CD4-positive, alpha-beta T cell treated with Interleukin-21 for 1 hour (primary cell): ENCODE measurements at places on chromosomes 6 and 20.
A peak's percentile ranks its signal among the peaks of the same experiment; 100 is the strongest.

GRCh38 chr20:11311659-11312224 is 606.0 kb upstream of the BTBD3 start:
- DNase-seq = no peak

GRCh38 chr6:40054602-40055001 is 120.3 kb upstream of the MOCS1 start:
- DNase-seq = no peak

GRCh38 chr20:30815577-30816181 is 441.8 kb upstream of the DEFB115 start:
- no peak for DNase-seq

DNA sequence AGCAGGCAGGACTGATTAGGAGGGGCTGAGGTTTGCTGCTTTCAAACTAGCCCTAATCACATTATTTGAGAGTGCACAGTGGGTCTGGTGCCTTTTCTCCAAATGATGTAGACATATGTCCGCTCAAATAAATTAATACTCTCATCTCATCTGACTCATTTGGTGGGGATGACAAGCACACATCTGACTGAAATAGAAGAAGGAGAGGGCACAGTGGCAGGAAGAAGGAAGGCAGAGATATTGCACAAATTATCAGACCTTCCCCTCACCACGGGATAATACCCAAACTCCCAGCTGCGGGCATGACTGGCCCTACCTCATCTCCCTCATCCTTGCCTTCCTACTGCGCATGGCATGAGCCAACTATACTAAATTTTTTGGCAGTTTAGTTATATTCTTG is 33.9 kb upstream of the TNFRSF21 start:
- DNase-seq = no peak

DNA sequence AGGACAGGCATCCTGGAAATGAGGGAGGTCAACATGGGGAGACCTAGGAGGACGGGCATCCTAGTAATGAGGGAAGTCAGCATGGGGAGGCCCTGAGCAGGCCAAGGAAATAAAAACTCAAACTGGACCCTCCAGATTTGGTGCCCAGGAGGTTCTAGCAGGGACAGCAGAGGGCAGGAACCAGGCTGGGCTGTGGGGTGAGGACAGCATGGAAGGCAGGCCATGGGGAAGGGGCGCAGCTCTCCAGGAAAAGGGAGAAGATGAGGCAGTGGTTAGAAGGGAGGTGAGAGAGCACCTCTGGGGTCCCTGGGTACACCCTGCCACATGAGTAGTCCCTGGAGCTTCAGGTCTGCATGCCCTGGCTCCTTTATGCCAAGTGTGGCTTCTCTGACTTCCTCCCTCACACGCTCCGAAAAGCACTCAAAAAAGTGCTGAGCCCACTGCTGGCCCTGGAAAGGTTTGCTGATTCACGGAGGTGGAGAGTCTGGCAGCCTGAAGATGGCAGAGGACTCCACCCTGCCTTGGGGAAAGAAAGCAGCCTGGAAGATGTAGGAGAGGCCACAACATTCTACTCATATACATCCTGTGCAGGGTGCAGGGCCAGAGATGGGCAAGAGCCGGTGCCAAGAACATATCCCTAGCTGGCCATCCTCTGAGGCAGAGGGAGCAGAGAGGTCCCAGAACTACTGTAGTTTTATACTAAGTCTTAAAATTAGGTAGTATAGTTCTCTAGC is 154.9 kb downstream of the MRPL14 start:
- no peak for DNase-seq

- peak; percentile 66 for DNase-seq
Observed at GRCh38 chr6:16514249-16514648, 247.0 kb downstream of the ATXN1 start.

DNA sequence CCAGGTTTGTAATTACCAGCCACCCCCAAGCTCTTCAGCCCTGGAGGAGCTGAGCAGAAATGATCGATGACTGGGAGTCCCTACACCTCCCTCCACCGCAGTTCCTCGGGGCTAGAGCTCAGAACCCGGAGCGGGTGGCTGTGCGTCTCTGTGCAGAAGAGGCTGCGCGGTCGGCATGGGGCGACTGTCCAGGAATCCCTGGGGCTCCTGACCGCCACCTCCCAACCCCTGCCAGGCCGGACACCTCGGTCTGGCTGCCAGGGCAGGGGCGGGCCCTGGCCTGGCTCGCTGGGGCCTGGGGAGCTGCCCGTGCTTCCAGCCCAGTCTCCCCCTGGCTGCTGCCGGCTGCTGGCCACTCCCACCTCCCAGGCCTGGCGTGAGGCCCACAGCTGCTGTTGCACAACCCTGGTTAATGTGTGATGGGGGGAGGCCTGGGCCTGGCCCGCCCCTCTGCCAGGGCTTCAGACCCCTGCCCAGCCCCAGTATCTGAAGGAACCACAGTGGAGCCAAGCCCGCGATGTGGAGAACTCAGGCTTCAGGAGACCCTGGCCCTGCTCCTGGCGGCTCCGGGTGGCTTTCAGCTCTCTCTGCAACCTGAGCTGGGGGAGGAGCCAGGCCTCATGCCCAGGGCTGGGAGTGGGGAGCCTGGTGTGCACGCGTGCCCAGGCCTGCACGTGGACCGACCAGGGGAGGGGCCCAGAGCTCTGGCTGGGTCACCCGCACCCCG is 1.2 kb downstream of the SLC2A4RG start:
- DNase-seq = peak; percentile 45

DNA sequence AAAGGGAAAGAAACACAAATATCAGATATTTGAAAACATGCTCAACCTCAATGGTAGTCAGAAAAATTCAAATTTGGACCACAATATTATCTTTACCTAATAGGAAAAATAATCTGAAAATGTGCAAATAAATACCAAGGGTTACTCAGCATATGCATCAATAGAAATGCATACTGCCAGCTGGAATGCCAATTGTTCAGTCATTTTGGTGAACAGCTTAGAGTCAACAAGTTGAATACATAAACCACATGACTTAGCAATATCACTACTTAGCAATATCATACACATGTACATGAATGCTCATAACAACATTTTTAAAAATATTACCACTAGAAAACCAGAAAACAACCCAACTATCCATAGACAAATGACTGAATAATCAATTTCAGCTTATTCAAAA is 212.7 kb downstream of the PTPRK start:
- DNase-seq = no peak

GRCh38 chr20:47878601-47879027 is 93.3 kb upstream of the SULF2 start:
- no peak for DNase-seq

GRCh38 chr6:166169549-166170421 is 2.1 kb upstream of the TBXT start:
- DNase-seq = no peak

DNA sequence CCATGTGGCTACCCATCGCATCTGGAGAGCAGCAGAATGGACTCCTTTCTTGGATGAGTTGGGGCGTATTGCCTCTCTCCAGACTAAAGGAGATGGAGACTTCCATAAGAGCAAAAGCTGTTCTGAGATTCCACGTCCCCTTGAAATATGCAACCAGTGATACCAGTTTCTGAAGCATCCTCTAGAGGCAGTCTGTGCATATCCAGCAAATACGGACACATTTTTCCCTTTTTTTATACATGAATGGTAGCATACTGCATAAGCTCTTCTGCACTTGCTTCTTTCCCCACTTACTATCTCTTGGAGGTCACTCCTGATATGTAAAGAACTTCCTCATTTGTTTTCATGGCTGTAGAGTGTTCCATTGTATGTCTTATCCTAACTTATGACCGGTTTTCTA is 34.6 kb downstream of the TAF8 start:
- no peak for DNase-seq

DNA sequence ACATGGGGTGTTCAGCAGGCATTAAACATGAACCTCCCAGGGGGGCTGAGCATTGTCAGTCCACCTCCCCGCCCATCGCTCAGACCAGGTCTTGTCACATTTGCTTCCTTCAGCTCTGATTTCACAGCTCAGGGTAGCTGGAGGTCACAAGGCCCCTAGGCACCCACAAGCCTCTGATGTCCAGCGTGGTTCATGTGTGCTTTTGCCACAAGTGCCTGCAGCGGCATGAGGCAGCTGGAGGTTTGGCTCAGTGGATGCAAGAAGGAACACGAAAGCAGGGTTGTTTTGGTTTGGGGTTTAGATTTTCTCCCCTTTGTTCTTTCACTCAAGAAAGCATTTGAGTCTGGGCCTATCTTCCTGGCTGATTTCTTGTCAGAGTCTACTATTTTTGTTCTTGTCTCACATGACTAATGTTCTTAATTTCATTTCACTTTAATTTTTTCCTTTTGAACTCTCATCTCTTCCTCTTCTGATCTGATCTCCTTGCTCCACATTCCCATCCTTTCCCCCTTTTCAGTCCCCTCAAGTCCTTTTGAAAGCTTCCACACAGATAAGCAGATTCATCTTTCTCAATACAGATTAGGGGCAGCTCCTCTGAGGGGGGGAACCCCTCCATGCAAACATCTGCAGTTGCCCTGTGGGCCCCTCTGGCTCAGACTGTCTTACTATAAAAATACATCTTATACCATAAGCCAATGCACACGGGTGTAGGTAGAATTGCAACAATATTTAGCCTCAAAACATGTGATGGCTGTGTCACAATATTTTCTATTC is 68.1 kb upstream of the CEP85L start:
- DNase-seq = peak; percentile 32

DNA sequence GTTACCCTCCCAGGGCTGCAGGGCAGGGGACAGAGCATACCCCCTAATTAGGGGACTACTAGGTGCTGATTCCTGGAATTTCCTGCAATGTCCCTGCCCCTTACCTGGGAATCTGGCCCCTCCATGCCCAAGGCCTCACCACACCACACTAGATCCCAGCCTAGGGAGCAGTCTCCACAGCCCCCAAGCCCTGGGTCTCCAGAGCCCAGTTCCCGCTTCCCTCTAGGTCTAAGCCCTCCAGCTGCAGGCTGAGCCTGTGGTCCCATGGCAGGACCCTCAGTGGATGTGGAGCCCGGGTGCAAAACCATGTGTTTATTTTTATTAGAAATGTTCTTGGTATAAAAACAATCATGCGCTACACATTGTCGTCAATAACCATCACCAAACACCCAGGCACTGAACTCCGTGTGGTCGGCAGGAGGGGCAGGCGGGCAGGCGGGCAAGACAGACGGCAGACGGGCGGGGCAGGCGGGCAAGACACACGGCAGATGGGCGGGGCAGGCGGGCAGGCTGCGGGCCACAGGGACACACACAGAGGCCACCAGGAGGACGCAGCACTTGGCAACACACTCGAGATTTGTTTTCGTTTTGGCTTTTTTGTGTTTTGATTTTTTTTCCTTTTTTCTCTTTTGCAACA is 124.2 kb downstream of the GRM4 start:
- no peak for DNase-seq

DNA sequence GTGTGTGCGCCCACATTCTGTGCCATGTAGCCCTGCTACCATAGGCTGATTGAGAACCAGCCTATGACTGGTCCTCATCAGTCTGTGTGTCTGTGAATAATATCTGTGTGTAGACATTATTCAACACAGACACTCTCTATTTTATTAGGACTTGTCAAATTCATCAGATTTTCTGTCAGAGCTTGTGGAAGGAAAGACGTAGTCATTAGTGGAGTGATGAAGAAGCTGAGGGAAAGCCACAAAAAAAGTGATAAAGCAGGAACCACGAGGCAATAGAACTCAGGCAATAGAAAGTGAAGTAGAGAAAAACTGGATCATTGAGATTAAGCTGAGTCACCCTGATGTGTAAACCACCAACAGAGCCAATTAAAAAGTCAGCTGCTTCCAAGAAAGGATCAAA is 122.2 kb upstream of the MARCKS start:
- DNase-seq = no peak

DNA sequence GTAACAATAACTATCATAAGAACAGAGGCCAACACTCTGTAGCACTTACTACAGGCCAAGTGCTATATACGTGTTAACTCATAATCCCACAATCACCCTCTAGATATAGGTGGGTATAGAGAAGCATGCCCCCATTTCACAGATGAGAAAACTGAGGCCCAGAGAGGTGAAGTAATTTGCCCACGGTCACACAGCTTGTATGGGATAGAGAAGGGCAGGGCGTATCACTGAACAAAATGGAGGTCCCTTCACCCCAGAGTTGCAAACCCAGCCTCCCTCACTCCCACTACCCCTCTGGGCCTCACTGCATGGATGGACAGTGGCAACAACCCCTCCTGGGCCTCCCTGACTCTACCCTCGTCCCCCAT is 31.8 kb upstream of the PTGIS start:
- no peak for DNase-seq

- no peak for DNase-seq
Observed at GRCh38 chr20:20548527-20549266, 163.7 kb downstream of the RALGAPA2 start.

GRCh38 chr6:98485593-98485992 is 348.8 kb upstream of the POU3F2 start:
- no peak for DNase-seq

DNA sequence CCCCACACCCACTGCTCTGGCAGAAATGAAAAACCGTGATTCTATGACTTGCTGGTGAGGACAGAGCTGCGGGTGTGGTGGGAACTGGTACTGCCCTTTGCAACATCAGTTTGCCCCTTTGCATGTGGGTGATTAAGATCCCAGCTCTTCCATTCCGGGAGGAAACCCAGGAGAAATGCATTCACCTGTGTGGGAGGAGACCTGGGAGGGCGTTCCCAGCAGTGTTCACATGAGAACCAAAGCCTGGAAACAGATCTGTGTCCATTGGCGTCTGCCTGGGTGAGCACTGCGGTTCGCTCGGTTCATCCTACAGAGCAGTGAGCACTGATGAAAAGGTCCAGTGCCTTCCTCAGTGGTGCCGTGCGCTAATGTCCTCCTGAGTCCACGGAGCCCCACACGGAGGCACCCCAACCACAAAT is 89.7 kb downstream of the SMOC2 start:
- DNase-seq = no peak
